GM23338 (cell line): ENCODE measurements at places on chromosomes 5 and 9.
A peak's percentile ranks its signal among the peaks of the same experiment; 100 is the strongest.

DNA sequence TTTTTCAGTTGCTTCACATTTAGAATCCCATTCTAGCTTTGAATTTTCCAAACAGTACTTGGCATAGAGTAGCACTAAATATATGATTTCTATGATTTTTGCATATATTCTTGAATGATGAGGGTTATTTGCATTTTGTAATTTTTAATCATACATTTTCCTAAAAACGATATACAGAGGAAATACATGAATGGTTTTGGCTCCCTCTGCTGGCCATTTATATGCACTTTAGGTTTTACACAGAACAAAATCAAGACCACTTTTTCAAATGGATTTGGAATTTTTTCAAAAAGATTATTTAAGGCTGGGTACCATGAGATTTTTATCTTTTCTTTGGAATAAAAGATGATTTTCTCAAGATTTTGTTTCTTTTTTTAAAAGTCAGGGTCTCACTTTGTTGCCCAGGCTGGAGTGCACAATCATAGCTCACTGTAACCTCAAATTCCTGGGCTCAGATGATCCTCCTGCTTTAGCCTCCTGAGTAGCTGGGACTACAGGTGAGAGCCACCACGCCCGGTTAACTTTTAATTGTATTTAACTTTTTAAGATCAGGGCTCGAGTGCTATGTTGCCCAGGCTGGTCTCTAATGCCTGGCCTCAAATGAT is 16.7 kb upstream of the COMMD10 start:
- H3K36me3 ChIP-seq, result no peaks in the 10 kb centered on the region
- no peaks in the 10 kb centered on the region for H3K4me1 ChIP-seq
- no peaks in the 10 kb centered on the region for H3K27me3 ChIP-seq

DNA sequence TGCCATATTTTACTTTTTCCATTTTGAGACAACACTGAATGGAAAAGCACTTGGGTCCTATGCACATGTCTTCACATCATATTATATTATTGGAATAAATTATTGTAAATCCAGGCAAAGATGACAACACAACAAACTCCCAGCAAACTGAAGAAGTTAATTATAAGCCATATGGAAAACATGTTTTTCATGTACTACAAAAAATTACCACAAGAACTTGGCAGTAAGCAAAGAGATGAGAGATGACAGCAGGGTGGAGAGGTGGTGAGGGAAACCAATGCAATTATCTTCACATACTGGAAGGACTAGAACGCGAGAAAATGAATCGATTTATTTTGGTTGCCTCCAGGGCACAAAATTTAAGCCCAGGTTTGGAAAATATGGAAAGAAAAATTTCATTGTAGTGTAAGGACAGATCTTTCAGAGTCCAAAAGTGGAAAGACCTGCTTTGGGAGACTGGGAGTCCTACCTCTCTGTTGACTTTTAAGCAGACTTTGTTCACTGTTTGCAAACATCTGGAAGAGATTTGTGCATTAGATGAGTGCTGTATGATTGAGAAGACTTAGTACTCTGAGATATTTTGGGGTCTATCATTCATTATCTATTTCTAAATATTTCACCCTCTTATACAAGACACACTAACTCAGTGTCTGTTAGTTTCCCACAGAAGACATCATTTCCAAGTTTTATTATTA is 138.0 kb downstream of the TMEM232 start:
- no peaks in the 10 kb centered on the region for H3K4me1 ChIP-seq
- no peak for DNase-seq
- H3K27me3 ChIP-seq, result no peaks in the 10 kb centered on the region
- H3K36me3 ChIP-seq, result no peaks in the 10 kb centered on the region

- DNase-seq, result no peak
- no peaks in the 10 kb centered on the region for H3K4me1 ChIP-seq
- no peak overlapping the region for H3K4me3 ChIP-seq
- no peaks in the 10 kb centered on the region for H3K27me3 ChIP-seq
- H3K27ac ChIP-seq, result no peak overlapping the region
These were observed 126.5 kb upstream of the PAM start for GRCh38 chr5:102628441-102629175.

GRCh38 chr9:79857188-79857587 is 285.4 kb downstream of the TLE4 start:
- DNase-seq, result no peak
- no peak overlapping the region for H3K4me3 ChIP-seq

GRCh38 chr9:36912620-36913019 is 121.4 kb downstream of the PAX5 start:
- no peak for DNase-seq
- H3K4me3 ChIP-seq, result no peak overlapping the region
- no peak overlapping the region for H3K27ac ChIP-seq

DNA sequence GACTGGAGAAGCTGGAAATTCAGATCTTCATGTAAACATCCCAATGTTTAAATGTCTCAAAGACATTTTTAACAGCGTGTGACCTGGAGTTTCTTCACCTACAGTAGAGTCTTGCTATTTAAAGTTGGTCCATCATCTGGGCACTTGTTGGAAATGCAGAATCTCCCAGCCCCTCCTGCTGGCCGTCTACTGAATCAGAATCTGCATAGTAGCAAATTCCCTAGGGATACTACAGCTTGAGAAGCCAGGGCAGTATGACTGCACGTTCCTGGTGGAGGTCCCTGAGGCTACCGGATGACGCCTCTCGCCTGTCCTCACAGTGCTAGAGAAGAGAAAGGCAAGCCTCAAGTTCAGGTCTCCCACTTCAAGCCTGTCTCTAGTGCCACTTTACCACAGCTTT is 15.7 kb downstream of the SAP30L start:
- 0 out of 2 replicates have a peak, but pooled peaks cover under 1% of the 10 kb centered on the region for H3K36me3 ChIP-seq
- peaks cover 5% of the 10 kb centered on the region; the same call in 1 of the 2 replicates for H3K4me1 ChIP-seq
- peak; percentile 71 for DNase-seq
- H3K27me3 ChIP-seq, result peaks cover 8% of the 10 kb centered on the region; the same call in 1 of the 2 replicates
- no peak overlapping the region for H3K27ac ChIP-seq
- no peak overlapping the region for H3K4me3 ChIP-seq

GRCh38 chr5:76808141-76808691 is 10.6 kb upstream of the F2RL1 start:
- H3K27ac ChIP-seq, result peak overlapping the region; percentile 98
- peaks cover 29% of the 10 kb centered on the region for H3K4me1 ChIP-seq
- H3K36me3 ChIP-seq, result no peaks in the 10 kb centered on the region
- no peaks in the 10 kb centered on the region for H3K27me3 ChIP-seq
- peak; percentile 98 for DNase-seq
- H3K4me3 ChIP-seq, result peak overlapping the region; percentile 44

DNA sequence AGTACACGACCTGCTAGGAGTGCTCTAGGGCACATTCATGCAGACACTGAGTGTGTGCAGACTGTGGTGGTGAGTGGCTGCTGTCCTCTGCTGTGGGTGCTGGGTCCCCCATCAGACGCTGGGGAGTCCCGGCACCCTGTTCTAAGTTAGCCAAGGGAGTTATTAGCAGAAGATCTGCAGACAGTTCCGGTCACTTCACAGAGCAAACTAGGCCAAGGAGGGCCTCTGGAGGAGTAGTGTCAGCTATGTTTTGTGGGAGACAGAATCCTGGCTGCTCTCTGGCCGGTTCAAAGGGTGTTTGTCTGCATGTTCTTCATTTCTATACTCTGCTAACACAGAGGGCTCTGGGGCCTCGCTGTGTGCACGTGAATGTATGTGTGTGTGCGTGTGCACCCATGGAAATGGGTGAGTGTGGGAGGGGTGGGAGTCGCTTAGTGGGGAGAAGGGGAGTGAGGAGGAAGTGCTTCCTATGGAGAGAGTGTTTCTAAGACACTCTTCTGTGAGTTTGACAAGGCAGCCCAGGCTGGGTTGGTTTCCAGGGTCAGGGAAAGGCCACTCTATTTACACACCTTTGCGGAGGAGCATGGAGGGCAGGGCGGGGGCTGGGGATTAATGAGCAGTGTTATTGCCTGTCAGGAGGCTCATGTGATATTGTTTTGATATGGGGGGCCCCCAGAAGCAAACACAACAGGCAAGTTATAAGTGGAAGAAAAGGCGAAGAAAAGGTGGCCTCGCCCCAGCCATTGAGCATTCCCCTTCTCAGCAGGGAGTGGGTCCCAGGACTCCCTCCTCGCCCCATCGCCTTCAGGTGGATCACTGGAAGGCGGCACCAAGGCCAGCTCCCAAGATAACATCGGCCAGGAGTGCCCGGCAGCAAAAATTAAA is 68.9 kb downstream of the MACROH2A1 start:
- no peaks in the 10 kb centered on the region for H3K4me1 ChIP-seq
- no peaks in the 10 kb centered on the region for H3K27me3 ChIP-seq
- no peak overlapping the region for H3K4me3 ChIP-seq
- H3K36me3 ChIP-seq, result no peaks in the 10 kb centered on the region

DNA sequence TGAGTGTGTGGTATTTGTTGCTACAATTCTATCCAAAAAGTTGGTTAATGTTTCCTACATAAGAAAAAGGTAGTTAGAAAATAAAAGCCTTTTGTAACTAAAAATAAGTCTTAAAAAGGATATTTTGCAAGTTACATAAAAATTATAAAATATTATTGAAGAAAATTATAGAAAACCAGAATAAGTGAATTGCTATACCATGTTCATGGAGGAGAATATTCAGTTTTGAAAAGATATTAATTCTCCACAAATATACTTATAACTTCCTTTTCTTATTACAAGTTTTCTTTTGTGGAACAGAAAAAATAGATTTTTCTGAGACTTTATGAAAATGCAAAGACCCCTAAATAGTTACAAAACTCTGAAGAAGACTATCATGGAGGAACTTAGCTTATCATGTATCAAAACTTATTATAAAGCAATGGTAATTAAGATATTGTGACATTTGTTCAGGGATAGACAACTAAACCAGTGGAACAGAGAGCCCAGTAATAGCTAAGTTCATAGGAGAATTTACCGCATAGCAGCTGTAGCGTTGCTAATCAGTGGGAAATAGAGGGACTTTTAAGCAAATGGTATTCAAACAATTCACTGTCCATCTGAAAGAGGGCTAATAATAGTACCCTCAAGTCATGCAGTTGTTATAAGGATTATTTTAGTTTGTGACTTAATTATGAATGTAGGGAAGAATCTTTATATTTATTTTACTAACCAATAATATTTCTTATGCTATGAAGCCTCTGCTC is 515.2 kb upstream of the ZNF608 start:
- DNase-seq, result no peak
- no peaks in the 10 kb centered on the region for H3K27me3 ChIP-seq
- peaks cover 38% of the 10 kb centered on the region for H3K4me1 ChIP-seq
- no peak overlapping the region for H3K27ac ChIP-seq
- no peaks in the 10 kb centered on the region for H3K36me3 ChIP-seq

DNA sequence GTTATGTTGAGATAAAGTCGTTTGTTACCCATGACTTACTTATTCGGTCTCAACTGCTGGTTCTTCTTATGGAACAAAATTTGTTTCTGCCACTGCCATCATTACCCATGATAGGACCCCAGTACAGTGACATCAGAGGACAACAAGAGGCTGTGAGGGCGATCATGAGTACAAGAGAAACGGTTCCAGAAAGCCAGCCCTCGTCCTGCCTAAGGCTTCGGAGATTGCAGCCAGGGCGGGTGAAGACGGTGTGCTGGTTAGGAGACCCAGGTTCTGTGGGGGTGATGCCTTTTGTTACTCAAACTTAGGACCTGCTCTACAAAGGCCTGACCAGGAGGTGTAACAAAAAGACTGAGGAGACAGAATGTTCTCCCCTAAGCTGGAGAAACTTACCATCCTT is 10.9 kb downstream of the FYB1 start:
- peaks cover 8% of the 10 kb centered on the region; the same call in 1 of the 2 replicates for H3K4me1 ChIP-seq
- DNase-seq, result no peak
- no peak overlapping the region for H3K27ac ChIP-seq
- no peaks in the 10 kb centered on the region for H3K36me3 ChIP-seq

DNA sequence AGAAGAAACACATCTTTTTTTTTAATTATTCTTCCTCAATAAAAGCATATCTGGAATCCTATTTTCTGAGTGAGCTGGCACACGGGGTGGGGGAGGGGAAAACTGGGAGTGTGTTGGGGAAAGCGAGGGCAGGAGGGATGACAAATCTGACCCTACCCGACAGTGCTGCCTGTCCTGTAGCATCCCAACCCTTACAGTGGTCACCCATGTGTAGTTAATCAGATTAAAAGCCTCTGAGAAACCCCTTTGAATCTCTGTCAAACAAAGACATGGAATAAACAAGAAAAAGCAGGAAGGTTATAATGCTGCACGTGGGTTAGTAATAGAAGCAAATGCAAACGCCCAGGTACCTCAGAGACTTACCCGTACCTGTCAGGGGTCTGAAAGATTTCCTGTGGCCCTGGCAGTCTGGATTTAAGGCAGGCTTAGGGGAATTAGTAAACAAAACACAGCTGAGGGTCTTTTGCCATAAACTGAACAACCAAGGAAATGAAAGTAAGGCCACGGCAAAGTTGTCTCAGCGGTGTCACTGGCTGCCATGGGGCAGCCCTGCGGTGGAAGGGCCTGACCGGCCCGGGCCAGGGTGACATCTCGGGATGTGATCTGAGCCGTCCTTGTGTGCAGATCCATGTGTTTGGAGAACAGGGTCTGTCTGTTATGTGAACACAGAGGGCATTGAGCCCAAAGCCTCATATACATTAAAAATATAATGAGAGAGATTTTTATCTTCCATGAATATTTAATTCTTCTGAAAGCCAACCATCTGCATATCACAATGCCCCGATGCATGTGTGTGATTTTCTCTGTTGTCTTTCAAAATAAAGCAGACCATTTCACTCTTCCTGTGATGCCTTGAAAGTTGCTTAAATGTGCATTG is 308.2 kb downstream of the ZNF608 start:
- peak; percentile 23 for DNase-seq
- H3K27me3 ChIP-seq, result no peaks in the 10 kb centered on the region
- H3K27ac ChIP-seq, result peak overlapping the region; percentile 91
- H3K4me1 ChIP-seq, result peaks cover 33% of the 10 kb centered on the region

DNA sequence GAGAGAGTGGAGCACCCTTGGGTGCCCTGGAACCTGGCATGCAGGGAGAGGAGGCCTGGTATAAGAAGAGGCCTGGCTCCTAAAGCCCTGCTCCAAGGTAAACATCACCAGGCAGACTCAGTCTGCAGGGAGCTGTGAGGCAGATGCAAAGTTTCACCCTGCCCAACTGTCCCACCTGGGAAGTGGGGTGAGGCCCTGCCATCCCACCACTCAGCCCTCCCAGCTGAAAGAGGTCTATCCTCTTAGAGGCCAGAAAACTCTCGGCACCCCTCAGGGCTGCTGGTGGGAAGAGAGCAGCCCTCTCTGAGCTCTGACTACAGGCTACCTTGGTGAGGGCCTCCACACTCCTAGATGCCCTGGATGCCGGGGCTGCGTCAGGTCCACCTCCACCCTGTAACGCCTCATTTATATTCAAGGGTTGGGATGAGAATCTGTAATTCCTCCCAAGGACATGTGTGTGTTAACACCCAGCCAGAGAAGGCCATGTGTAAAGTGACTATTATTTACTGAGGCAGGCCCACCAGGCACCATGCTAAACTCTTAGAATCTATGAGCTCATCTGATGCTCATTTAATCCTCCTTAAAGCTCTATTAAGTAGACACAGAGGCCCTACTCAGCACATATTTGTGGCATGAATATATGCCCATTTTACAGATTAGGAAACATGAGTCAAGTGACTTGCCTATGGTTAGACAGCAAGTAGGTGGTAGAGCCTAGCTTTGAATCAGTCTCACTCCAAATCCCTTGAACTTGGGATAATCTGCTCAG is 205.9 kb downstream of the FSTL4 start:
- H3K4me3 ChIP-seq, result no peak overlapping the region
- no peaks in the 10 kb centered on the region for H3K27me3 ChIP-seq
- DNase-seq, result no peak
- H3K36me3 ChIP-seq, result no peaks in the 10 kb centered on the region
- H3K4me1 ChIP-seq, result no peaks in the 10 kb centered on the region; the same call in 1 of the 2 replicates
